ENCODE measurements at places on chromosomes 16 and 17.

DNA sequence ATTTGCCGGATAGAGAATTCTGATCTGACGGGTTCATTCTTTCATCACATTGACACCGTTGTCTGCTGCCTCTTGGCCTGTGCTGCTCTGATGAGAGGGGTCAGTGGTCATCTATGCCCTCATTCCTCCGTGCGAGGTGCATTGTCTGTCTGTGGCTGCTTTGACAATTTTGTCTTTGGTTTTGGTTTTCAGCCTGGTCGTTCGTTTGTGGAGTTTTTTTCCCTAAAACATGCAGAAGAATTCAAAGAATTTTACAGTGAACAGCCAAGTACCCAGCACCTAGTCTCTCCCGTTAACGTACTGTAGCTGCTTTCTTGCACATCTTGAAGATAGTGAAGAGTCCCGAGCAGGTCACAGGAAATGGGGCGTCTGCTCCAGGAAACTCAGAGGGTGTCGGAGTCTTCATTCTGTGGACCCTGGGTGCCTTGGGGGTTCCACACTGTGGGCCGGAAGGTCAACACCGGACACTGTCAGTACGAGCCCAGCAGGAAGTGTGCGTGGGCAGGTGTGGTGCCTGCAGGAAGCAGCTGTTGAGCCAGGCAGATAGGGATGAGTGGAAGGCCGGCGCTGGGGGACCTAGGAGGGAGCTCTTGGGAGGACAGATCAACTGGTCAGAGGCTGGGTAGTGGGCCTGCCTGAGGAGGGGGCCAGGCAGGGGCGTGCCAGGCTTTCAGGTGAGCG is 28.2 kb downstream of the CRAMP1 start:
- DNase-seq = no peak

GRCh38 chr17:79152110-79152509 is 77.5 kb downstream of the ENGASE start:
- DNase-seq = no peak

GRCh38 chr17:34665819-34666763 is 86.7 kb downstream of the TMEM132E start:
- DNase-seq = no peak

GRCh38 chr16:10136916-10137315 is 45.3 kb downstream of the GRIN2A start:
- no peak for DNase-seq

- no peak for DNase-seq
Measured at GRCh38 chr17:59839651-59840328, 53.0 kb downstream of the TUBD1 start.
